ENCODE measurements at places on chromosomes 1 and 21.

DNA sequence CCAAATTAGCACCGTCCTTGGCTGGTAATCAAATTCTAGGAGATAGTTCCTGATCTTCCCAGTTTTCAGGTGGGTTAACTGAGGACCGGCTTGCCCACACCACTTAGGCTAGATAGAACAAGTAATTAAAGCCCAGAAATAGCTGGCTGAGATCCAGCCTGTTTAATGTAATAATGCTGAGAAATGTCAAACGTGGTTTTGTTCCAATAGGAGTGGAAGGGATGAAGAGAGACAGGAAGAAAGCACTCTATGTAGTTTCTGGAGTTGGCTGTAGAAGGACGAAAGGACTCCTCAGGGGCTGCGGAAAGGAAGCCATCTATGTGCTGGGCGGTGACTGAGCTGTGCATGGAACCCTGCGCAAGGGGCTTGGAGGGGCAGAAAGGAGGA lies 18.6 kb downstream of the NAV1 start:
- no peak for DNase-seq

GRCh38 chr1:55695552-55695951 lies 480.4 kb upstream of the USP24 start:
- DNase-seq, result no peak

DNA sequence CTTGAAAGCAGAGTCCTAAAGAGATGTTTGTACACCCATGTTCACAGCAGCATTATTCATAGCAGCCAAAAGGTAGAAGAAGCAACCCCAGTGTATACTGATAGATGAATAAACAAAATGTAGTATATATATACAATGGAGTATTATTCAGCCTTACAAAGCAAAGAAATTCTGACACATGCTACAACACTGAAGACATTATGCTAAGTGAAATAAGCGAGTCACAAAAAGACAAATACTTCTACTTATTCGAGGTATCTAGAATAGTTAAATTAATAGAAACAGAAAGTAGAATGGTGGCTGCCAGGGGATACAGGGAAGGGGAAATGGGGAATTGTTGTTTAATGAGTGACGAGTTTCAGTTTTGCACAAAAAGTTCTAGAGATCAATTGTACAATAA lies 23.5 kb downstream of the COP1 start:
- DNase-seq, result no peak

DNA sequence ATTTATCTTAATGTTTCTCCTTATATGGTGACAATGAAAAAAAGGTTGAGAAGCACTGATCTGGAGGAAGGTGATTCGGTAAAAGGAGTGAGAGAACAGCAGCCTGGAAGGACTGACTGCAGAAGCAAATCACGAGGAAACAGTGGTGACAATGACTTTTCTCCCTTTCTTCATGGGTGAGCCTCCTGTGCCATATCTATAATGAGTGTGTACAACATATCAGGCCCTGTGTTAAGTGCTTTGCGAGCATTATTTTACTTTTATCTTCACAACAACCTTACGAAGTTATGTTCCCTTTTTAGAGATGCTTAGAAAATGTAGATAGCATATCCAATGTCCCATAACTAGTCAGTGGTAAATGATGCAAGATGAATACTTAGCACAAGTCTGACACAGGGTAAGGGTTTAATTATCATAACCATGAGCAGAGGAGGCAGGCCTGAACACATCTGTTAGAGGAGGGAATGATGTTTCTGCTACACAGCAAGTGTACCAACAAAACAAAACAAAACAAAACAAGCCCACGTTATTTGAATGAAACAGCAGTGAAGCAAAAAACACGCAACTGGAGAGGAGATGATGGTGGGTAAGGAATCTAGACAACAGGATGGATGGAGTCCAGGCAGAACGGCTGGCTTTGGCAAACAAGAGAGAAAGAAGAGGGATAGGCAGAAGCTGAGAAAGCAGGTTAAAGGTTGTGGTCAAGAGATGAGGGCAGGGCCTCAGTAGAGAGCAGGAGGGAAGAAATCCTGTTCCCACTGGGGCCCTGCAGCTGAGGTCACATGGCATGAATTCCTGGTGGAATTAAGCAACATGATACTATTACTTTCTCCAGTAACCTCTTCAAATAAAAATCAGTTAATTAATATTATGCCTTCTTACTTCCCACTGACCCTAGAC lies 29.6 kb downstream of the GNG12 start:
- DNase-seq, result no peak

DNA sequence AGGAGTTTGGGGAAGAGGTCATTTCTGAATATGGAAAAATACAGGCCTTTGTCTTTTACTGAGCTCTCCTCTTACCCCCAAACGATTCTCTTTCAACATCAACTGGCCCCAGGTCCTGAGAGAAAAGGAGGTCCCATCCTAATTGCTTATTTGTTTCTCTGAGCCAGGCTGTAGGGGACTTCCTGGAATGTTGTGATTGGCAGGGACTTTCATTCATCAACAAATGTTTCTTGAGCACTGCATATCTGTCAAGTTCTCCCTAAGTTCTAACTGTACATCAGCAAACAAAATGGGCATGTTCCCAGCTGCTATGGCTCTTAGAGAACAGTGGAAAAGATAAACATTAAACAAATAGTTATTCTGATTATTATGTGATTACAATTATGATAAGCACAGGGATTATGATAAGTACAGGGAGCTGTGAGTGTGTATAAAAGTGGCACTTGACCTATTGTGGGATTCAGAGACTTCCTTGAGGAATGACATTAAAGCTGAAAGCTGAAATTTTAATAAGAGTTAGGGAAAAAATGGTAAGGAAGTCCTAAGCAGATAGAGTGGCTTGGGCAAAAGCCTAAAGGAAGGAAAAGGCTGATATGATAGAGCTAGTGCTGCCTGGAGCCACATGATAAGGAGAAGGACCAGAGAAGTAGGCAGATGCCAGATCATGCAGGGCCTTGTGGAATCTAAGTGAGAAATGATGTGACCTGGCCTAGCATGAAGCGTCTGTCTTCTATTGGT lies 11.6 kb downstream of the GPX7 start:
- DNase-seq, result no peak
